ENCODE measurements at places on chromosomes 11 and 22.

GRCh38 chr11:61635304-61635703 lies 44.9 kb upstream of the DAGLA start:
- DNase-seq = no peak

DNA sequence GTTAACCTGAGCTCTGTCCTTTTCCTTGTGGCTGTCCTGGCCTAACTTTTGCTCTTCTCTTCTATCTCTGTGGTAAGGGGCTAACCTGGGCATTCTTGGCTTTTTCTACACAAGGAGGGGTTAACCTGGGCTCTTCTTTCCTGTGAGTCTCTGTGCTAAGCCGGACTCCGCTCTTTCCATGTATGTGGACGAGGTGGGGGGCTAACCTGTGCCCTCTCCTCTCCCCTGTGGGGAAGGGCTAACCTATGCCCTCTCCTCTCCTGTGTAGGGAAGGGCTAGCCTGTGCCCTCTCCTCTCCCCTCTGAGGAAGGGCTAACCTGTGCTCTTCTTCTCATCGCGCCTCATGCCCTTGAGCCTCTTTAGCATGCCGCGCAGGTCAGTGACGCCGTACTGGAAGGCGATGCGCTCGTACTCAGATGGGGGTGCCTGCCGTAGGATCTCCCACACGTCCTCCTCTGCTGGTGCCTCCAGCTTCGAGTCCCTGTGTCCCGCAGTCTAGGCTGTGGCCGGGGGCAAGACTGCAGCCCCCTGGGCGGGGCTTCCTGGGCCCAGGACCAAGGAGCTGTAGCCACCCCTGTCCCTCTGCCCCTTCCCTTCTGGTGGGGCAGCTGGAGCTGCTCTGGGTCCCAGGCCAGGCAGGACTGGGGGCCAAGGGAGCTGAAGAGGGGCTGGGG lies 6.5 kb downstream of the MYBPC3 start:
- no peak for DNase-seq

GRCh38 chr11:61732705-61733104 lies 19.7 kb upstream of the MYRF start:
- no peak for DNase-seq

- DNase-seq = no peak
Measured at GRCh38 chr22:27474711-27475547, 326.6 kb downstream of the MN1 start.

- DNase-seq = no peak
Measured at GRCh38 chr11:106998116-106998915, 20.0 kb downstream of the GUCY1A2 start.

GRCh38 chr11:64088162-64089026 lies 52.7 kb downstream of the FLRT1 start:
- no peak for DNase-seq

DNA sequence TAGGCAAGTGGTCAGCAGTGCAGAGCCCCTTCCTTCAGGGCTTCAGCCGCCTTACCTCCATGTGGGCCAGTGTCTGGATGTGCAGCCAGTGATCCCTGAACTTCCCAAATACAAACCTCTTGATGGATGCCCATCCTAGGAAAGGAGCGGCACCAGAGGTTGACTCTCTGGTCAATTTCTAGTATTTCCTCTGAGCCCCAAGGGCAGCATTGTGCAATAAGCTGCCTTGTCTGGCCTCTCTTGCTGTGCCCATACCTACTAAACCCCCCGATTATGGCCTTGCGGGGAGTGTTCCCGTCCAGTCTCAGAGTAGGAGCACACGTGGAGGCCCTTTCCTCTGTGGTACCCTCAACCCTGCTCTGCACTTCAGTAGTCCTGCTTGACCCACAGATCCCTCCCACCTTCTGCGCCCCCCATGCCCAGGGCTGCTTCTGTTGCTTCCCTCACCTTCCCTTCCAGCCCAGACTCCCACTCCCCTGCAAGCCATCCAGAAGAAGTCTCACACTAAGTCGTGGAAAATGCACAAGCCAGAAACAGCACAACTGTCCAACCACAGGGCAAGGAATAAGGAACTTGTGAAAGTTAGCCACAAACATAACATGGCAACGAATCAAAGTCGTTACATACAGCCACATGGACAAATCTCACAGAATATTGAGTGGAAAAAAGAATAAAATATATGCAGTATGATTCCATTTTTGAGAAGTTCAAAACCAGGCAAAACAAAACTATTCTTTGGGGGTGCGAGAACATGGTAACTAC lies 39.6 kb upstream of the HORMAD2 start:
- no peak for DNase-seq

DNA sequence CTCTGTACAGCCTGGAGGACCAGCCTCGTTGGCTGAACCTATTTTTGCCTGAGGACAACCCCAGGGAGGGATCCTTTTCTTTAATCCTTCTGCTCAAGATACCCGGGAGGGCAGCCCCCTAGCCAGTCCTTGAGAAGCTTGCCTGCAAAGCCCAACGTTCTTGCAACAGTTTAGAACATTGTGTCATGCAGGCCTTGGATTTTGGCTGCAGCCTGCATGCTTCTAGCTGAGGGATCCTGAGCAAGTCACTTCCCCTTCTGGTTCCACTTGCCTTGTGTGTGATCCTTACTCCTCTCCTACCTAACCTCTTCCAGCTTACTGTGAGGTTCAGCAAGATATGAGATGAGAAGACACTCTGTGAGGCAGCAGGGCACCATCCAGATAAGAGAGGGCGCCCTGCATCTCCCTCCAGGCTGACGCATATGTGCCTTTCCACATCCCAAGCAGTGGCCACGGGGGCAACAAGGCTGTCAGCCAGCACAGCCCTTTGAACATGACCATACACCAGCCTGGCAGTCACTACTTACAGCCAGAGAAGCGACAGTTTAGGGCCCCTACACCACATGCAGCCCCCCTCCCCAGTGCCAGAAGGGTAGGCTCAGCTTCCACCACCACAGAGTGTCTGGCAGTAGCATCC lies 76.1 kb downstream of the C11orf58 start:
- no peak for DNase-seq

- no peak for DNase-seq
Measured at GRCh38 chr11:116557282-116557681, 215.5 kb downstream of the BUD13 start.

- DNase-seq = no peak
Measured at GRCh38 chr22:21069375-21069774, 23.6 kb downstream of the LRRC74B start.

- DNase-seq = no peak
Measured at GRCh38 chr11:20163783-20164481, 3.7 kb upstream of the DBX1 start.

DNA sequence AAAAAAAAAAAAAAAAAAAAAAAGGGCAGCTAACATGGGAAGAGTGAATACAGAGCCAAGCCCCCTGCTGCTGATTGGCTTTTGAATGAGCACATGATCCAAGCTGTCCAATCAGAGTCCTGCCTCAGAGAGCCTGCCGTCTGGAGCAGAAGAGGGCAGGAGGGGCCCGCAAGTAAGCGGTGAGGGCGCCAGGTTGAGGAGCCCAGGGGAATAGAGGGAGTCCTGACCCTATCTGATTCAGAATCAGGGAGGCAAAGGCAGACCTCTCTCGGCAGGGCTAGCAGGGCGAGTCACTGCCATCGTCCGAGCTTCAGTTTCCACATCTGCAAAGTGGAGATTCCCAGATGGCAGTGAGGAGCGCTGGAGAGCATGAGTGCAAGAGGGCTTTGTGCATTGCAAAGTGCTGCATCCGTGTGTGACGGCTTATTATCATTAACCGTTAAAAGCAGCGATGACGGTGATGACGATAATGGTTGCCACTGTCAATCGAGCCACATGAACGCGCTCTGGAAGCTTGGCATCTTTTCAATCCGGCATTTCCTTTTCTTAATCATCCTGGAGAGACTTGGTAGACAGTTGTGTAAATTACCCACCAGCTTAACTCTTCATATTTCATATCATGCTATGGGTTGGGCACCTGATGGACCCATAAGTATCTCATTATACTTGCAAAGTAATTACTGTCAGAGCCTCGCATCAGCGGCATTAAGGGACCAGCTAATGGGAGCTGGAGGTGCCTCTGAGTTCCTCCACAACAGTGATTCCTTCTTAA lies 68.6 kb upstream of the ATXN10 start:
- no peak for DNase-seq

GRCh38 chr11:35615921-35616900 lies 2.0 kb upstream of the FJX1 start:
- DNase-seq = no peak

DNA sequence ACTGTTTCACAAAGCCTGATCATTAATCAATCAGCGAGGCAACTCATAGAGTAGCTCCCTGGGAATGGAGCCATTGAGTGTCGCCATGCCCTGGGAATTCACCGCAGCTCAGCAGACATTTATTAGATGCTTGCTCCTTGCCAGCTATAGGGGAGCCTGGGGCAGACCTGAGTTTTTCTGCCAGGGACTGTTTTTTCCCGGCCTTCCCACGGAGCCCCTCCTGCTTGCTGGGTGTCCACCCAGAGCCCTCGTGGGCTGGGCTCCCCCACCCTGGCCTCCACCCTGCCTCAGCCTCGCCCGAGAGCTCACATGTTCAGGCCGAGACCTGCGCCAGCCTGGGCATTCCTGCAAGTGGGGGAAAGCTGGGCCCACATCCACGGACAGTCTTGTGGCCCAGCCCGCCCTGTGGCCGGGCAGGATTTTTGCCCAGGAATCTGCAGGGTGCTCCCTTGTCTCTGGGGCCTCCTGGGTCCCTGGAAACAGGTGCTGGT lies 64.9 kb downstream of the SMIM38 start:
- DNase-seq = no peak

DNA sequence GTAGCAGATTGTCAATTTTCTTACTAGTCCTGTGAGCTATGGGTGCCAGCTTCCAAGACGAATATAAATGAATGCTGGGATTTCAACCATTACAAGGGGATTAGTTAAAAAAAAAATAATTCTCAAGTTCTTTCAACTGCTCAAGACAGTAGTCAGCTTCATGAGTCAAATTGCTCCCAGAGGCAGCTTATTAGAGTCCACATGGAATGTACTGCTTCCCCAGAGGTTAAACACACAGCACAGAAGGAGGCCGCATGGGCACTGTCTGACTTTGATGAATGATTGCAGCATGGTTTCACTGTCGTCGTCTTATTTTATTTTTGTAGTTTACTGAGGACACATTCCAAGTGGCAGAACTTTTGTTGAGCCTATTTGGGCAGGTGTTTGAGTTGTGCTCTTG lies 563.2 kb downstream of the TMEM135 start:
- no peak for DNase-seq

- DNase-seq = no peak
Measured at GRCh38 chr11:120133216-120134105, 4.5 kb downstream of the TRIM29 start.

GRCh38 chr11:94638902-94639373 lies 71.8 kb downstream of the PIWIL4 start:
- DNase-seq = no peak

- DNase-seq = no peak
Measured at GRCh38 chr11:35207471-35208403, 68.8 kb downstream of the CD44 start.

DNA sequence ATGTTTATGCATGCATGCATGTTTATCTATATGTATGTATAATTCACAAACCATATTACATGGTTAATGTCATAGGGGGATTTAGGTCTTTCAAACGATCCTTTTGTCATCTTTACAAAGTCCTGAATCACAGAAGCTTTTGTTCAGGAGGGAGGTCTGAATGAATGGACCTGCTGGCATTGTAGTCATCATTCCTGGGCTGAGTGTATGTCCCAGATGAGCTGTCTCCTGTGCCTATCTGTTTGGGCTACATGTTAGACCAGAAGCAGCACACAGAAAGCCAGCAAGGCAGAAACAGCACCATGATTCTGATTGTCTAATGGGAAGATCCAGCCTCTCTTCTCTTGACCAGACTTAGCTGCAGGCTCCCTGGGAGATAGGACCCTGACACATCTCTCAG lies 69.5 kb downstream of the ADM start:
- no peak for DNase-seq

GRCh38 chr11:118643142-118643994 lies 36.0 kb downstream of the PHLDB1 start:
- no peak for DNase-seq

DNA sequence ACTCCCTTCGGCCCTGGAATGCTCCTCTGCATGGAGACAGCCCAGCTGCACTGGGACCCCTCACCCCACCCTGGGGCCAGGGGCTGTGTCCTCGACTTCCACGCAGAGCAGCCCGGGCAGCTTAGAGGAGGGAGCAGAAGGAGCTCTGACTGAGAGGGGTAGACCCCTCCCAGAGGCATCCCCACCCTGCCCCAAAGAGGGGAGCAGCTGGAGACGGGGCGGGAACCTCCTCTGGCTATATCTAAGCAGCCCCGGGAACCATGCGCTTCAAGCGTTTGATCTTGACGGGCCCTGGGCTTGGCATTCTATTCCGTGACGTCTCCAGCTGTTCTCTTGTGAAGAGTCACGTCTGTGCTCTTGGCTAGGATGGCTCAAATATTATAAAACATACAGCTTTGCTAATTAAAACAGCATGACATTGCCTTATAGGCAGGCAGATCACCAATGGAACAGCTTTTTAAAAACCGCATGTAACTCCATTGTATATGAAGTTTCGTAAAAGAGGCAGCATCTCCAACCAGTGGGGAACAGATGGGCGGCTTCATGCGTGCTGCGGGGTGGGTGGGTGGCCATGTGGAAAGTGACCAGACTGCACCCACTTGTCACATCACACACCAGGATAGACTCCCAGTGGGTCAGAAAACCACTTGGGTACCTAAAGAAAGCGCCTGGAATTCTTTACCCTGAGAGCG lies 7.7 kb downstream of the KCNQ1 start:
- DNase-seq = no peak
